ENCODE measurements at places on chromosomes 3 and 15.

GRCh38 chr3:78970656-78971055, 797.1 kb downstream of the ROBO1 start:
- no peak overlapping the region for H3K27ac ChIP-seq
- no peaks in the 10 kb centered on the region for H3K27me3 ChIP-seq
- no peak for DNase-seq
- no peaks in the 10 kb centered on the region for H3K36me3 ChIP-seq

DNA sequence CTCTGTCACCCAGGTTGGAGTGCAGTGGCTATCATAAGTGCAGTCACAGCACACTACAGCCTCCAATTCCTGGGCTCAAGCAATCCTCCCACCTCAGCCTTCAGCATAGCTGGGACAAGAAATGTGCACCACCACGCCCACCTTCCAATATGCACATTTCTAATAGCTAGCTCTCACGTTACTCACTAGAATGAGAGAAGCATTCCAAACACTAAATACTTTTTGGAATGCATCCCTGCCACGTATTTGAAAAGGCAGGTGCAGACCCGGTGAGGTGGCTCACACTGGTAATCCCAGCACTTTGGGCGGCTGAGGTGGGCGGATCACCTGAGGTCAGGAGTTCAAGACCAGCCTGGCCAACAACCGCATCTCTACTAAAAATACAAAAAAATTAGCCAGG, 7.6 kb upstream of the TCF12 start:
- no peak for DNase-seq
- H3K4me1 ChIP-seq: peaks cover 5% of the 10 kb centered on the region
- no peaks in the 10 kb centered on the region for H3K36me3 ChIP-seq

DNA sequence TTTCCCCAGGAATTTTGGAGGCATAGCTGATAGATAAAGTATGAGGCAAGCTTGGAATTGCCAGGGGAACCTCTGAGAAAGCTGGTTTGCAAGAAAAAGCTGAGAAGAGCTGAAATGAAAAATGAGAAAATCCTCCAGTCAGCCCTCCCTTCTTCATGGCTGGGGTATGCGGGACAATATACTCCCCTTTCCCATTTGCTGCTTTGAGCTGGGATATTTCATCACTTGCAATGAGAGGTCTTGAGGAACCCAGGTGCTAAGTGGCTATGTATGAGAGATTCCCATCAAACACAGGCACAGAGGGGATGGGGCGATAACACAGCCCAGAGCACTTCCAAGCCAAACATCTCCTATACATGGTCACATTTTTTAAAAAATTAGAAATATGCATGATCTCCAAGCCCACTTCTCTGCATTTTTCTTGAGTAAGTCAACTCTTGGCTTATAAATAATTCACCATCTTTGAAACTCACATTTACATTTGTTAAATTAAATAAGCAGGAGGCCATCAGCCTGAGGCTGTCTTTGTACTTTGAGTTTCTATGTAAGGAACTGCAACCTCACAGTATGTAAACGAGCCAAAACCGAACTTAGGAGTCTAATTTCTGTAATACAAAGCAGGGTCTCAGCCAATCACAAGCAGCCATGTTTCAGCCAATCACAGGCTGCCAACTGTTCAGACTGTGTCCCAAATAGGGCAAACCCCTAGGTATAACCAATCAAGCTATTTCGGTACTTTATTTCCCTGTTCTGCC, 983.6 kb upstream of the NR2F2 start:
- H3K27ac ChIP-seq: no peak overlapping the region
- DNase-seq: no peak
- no peak overlapping the region for H3K4me3 ChIP-seq
- H3K27me3 ChIP-seq: no peaks in the 10 kb centered on the region
- H3K4me1 ChIP-seq: no peaks in the 10 kb centered on the region

DNA sequence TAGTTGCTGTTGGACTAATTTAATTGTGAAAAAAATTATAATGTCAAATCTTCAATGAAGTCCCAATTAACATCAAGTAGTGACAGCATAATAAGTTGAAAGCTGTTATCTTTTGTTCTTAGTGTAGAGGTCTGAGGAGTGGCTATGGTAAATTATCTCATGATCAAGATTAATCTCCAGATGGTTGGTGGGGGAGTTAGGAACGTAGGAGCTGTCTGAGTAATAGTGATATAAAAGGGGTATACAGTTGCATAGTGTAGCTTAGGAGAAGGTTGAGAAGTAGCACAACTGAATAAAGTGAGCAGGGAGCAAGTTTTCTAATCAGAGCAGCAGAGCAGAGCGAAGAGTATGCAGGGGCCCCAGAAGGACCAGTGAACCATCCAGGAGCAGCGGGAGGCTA, 19.5 kb downstream of the TMOD2 start:
- H3K4me3 ChIP-seq: no peak overlapping the region
- no peak overlapping the region for H3K27ac ChIP-seq
- H3K27me3 ChIP-seq: no peaks in the 10 kb centered on the region
- peaks cover 3% of the 10 kb centered on the region for H3K4me1 ChIP-seq
- peaks cover 28% of the 10 kb centered on the region for H3K36me3 ChIP-seq
- no peak for DNase-seq

DNA sequence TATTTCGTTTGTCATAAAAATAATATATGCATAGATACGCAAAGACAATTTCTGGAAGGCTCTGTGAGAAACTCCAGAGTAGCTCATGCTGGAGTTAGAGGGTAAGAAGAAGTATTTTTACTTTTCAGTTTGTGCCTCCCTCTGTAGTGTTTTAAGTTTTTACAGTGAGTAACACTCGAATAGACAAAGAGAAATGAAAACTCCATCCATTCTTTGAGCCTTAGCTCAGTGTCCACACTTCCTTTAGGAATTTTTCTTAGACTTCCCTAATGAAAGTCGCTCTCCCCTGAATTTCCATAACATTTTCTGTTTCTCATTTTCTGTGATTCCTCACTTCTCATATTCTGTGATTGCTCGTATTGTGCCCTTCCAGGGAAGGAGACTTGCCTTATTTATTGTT, 2.1 kb downstream of the BLOC1S6 start:
- peaks cover 68% of the 10 kb centered on the region for H3K4me1 ChIP-seq
- H3K36me3 ChIP-seq: no peaks in the 10 kb centered on the region
- H3K4me3 ChIP-seq: no peak overlapping the region
- H3K27ac ChIP-seq: no peak overlapping the region
- no peak for DNase-seq

GRCh38 chr15:22850055-22850454, 11.6 kb downstream of the NIPA2 start:
- H3K27ac ChIP-seq: no peak overlapping the region
- H3K4me3 ChIP-seq: no peak overlapping the region
- DNase-seq: no peak
- peaks cover 6% of the 10 kb centered on the region for H3K4me1 ChIP-seq
- H3K27me3 ChIP-seq: no peaks in the 10 kb centered on the region
- no peaks in the 10 kb centered on the region for H3K36me3 ChIP-seq

All from vagina (tissue), 2 donors.